ENCODE measurements at places on chromosomes 1 and 21. TPM values are rescaled to one million over a fixed set of nuclear protein-coding genes. Genes with fewer than 3 reads are reported as not detected.

GRCh38 chr1:18978706-18979105, 22.2 kb upstream of the IFFO2 start:
- no peak for DNase-seq

DNA sequence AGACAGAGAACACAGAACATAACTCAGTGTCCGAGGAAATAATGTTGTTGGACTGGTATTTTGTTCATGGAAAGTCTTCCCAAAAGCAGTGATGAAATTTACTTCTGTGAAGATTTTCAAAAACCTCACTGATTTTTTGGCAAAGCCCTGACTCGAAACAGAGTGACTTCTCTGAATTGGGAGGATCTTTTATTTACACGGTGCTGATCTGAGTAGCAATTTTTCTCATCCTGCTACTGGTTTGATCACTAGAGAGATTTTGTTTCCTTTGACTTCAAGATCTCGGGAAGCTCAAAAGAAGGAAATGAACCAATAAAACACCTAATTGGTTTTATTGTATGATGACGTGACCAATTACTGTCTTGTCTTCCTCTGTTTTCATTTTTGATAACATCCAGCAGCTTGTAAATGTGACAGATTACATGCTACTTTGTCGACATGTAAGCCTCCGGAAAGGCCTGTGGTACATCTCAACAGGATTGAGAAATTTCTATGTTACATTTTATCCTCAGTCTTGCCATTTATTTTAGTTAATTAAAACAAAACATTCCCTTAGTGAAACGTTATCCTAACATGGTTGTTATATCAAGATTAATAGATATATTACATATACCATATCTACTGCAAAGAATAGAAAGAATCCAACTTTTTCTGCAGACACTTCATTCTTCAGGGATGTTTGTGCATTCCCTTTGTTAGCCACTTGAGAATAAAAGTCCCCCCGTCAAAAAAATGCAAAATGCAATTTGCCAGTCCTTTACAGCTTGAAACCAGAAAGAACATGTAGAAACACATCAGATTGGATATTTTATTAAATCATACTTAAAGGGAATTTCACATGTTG, 42.8 kb upstream of the IFI44L start:
- DNase-seq: no peak

DNA sequence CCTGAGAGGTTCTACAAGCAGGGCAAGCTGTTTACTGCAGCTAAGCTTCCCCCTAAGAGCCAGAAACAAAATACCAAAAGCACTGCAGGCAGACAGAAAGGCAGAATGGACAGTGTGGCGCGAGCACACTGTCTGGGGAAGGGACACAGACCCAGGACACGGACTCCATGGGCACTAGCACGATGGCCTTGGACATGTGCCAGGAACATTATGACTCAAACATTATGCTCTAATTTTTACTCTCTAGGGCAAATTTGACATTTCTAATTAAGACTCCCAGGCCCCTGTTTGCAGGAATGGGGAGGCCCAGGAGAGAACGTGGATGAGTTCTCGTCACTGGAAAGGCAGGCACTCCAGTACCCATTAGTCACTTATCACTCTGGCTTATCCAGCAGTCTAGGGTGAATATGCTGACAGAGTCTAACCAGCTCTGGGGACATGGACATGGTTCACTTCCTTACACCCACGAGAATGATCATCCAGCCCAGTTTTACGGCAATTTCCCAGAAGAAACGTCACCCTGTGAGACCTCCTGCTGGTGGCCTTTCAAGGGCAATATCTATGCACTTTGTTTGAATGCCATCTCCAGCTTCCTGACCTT, 45.1 kb downstream of the CAPN8 start:
- no peak for DNase-seq

GRCh38 chr1:239287296-239287695, 99.1 kb upstream of the CHRM3 start:
- no peak for DNase-seq

GRCh38 chr1:192703283-192704206, 67.6 kb downstream of the RGS13 start:
- peak; percentile 11 for DNase-seq

DNA sequence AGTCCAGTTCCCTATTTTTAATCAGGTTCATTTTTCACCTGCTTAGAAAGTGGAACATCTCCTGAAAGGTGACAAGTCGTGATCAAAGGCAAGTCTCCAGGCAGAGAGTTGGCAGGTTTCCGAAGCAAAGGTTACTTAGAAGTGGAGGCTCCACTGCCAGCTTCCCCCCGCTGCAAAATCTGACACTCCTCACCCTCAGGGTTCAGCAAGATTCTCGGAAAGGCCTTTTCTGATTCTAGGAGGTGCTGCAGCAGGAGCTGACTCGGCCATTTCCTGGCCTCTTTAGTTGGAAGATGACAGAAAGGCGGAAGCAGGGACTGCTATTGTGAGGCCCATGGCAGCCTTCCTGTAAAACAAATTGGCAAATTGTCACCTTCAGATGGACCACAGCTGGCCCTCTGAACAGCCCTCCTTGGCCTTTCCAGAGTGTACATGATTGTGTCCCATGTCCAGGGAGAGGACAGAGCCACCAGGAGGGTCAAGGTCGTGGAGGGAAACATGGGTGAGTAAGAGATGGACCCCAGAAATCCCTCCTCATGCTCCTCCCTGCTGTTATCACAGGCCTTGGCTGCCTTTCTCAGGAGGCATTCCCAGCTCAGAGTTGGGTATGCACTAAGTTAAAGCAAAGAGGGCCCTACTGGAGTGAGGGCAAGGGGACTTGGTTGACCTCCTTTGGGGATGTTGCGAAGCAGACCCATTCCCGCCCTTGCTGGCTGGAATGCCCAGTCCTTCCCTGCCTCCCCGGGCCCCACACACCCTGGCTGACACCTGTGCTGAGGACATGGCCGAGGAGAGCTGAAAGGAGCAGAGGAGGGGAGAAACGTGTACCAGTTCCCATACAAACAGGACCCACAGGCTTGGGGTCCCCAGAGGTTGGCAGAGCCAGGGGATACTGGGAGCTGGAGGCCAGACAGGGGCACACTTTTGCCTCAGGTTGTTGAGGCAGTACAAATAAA, 115.5 kb upstream of the IRF2BP2 start:
- DNase-seq: peak; percentile 78

DNA sequence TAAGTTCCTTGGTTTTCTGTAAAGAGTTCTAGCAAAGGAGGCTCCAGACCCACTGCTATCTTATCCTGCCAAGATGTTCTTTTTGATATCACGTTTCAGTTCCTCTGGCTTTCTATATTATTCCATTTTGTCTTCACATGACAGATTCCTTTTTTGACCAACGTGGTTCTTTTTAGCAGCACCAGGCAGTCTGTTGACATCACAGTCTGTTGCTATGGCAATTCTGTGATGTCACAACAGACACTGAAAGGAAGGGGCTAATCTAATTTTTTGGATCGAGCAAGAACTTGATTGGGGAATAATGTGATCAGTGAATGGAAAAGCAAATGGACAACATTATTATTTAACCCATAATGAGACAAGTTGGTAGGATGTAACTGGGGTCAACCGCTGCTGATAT, 64.5 kb upstream of the GOLT1A start:
- no peak for DNase-seq

DNA sequence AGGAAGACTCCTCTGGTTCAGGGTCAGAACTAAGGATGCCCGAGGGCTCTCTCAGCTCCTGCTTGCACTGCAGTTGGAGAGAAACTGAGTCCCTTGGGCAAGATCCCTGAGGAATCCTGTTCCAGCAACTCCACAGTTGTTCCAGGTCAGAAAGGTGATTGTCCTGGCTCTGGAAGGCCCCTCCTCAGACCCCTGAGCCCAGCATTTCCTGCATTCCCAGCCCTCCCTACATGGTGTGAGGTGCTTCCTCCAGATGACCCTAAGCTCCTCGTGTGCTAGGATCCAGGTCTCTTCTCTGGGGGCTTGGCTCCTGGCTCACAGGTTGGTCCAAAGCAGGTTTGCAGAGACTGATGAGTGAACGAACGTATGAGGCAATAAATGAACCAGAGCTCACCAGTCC, 11.5 kb downstream of the LDLRAD1 start:
- DNase-seq: no peak

GRCh38 chr1:229131243-229132105, 139.4 kb upstream of the RAB4A start:
- no peak for DNase-seq

DNA sequence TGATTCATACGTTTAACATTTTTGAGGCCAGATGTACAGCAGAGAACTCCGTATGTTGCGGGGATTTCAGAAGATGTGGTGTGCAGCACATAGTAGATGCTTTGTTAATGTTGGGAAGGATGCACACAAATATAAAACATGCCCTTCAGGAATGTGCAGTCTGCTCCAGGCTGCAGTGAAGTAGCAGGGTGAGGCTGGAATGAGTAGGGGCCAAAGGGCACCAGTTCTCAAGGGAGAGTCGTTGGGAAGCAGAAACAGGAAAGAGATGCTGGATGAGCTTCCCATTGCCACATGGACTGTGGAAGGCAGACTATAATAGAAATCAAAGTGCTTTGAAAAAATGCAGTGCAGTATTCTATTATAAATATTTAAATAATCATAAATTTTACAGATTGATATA, 126.9 kb downstream of the NOS1AP start:
- no peak for DNase-seq

- no peak for DNase-seq
Measured at GRCh38 chr1:32701421-32701911, 1.1 kb downstream of the SYNC start.

DNA sequence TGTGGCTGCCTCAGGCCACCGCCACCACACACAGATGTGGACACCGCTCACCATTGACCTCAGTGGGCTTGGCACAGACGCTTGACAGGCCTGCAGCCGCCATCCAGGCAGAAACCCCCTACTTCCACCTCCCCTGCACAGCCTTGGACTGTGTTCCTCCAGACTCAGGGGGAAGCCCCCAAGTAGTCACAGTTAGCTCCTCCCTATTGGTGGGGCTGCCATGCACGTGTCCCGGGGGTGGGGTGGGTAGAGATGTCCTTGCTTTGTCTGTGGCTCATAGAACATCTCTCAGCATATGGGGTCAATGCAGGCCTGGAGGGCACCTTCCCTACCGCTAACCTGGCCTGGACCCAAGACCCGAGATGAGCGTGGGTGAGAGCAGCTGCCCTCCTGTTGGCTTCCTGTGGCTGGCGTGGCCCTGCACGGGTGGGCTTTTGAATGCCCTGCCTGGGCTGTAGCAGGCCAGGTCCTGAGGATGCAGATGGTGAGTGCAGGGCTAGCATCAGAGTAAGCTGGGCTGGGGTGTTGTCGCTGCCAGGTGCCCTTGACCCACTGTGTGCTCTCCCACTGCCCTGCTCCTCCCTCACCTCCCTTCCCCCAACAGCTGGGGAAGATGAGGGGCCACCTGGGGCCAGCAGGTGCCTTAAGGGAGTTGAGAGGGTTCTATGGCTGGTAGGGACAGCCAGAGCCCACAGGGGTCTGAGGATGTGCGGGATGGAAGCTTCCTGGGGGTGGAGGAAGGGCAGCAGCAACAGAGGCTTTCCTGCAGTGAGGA, 6.2 kb downstream of the CROCC start:
- DNase-seq: no peak

DNA sequence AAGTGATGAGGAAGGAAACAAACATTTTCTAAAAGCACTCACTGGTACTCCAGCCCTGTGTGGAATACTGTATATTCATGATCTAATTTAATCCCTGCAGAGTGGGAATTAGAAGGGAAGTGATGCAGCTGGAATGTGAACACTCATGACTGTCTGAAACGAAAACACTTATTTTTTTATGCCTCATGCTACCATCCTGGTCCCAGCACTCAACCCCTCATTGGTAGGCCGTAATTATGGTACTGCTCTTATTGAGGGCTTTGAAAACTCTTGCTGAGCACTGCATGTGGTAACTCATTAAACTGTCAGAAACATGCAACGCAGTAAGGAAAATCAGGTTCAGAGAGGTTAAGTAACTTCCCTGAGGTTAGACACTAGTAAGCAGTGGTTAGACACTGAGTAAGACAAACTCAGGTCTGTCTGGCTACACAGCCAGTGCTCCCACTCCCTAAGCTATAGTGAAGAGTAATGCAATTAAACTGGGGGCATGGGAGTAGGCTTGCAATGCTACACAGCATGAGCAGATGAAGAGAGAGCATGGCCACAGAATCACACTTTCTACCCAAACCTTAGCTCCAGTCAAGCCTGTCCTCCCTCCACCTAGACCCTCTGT, 17.3 kb upstream of the TNFSF4 start:
- no peak for DNase-seq

- DNase-seq: no peak
Measured at GRCh38 chr1:198269646-198269940, 112.8 kb downstream of the NEK7 start.

GRCh38 chr1:97137862-97138514, 416.4 kb downstream of the PTBP2 start:
- peak; percentile 18 for DNase-seq

- DNase-seq: no peak
Measured at GRCh38 chr1:240099329-240099728, 7.6 kb downstream of the FMN2 start.

DNA sequence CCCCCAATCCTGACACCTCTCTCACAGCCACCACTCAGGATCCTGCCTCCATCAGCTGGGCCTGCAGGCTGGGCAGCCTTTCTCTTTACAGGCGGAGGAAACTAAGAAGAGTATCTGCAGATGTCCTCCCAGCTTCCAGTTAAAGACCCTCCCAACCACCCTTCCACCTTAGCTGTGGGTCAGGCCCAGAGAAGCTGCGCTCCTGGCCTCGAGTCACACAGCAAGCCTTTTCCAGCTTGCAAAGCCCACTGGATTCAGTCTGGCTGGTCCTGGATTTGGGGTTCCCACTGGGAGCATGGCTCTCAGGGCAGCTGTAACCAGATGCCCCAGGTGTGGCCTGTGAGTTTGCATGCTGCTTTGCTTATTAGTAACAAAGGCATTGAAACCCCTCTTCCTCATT, 19.9 kb downstream of the KCNQ4 start:
- DNase-seq: no peak

GRCh38 chr1:8170059-8170835, 144.1 kb upstream of the ERRFI1 start:
- no peak for DNase-seq

KIAA0040 gene
- 25.4 TPM for total RNA-seq

UBIAD1 gene
- total RNA-seq: 29.2 TPM

APP gene
- total RNA-seq: 59.8 TPM

FCRL2 gene
- total RNA-seq: not detected

AMPD1 gene
- not detected for total RNA-seq

DUSP12 gene
- total RNA-seq: 28.1 TPM

C1QTNF12 gene
- total RNA-seq: 1.1 TPM

BACE2 gene
- total RNA-seq: 0.50 TPM

HES3 gene
- total RNA-seq: not detected

NAV1 gene
- total RNA-seq: 2.6 TPM

JAM2 gene
- total RNA-seq: 1.1 TPM

SPRR1B gene
- total RNA-seq: not detected
